CD4-positive, alpha-beta T cell (primary cell): ENCODE measurements at places on chromosomes 3 and 15. TPM values are rescaled to one million over a fixed set of nuclear protein-coding genes. Genes with fewer than 3 reads are reported as not detected.

Gene ZSCAN2
- 5.0 TPM for total RNA-seq

Gene LRCH3
- total RNA-seq, result 31.5 TPM

Gene TPRG1
- total RNA-seq, result 2.1 TPM

Gene SIDT1
- 37.3 TPM for total RNA-seq

Gene CHCHD4
- 1.1 TPM for total RNA-seq

DNA sequence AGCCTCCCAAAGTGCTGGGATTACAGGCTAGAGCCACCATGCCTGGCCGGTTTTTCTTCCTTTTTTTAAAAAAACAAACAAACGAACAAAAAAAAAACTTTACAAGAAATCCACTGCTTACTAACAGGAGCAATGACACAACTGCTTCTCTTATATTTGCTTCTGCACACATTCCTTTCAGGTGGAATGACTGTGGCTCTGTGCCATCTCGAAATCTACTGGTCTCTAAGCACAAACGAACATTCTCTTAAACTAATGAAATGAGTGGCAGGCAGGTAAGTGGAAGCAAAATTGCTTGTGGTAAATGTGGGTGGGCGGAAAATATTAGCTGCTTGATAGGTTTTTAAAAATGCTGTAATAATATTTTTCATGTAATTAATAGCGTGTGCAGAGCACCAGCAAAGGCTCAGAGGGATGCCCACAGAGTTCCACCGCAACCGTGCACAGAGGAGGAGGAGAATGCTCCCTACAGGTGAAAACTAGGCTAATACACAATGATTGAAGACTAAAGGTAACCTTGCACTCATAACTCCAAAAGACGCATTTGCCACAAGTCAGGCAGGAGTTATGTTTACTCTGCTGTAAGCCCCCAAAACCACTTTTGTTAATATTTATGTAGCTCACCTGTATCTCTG, 77.4 kb downstream of the LSAMP start:
- no peak overlapping the region for H3K27ac ChIP-seq
- H3K36me3 ChIP-seq, result no peaks in the 10 kb centered on the region
- H3K27me3 ChIP-seq, result no peaks in the 10 kb centered on the region
- no peak for DNase-seq
- no peak overlapping the region for H3K4me3 ChIP-seq

GRCh38 chr3:52791366-52791765, 3.2 kb upstream of the ITIH3 start:
- no peaks in the 10 kb centered on the region for H3K27me3 ChIP-seq
- no peak overlapping the region for H3K4me3 ChIP-seq
- no peaks in the 10 kb centered on the region for H3K36me3 ChIP-seq
